ENCODE measurements at places on chromosomes 3 and 15.

DNA sequence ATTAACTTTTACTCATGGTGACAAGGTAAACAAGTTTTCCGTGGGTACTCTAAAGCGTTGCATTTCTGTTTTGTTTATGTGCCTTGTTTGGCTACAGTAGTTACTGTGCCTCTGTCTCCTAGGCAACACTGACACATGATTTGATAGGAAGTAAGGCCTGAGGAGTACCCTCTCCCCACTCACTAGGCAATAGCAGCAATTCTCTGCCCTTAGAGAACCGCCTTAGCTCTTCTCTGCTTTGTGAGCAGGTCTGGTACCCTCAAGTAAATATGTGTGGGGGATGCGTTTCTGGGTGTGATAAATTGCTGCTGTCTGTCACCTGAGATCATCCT, at the start of gene IL5RA:
TSS of gene IL5RA (minus strand) at position 76 of the 332 bp plus-strand sequence. CDS start 5,390 bp downstream, outside the sequence.
- no peak for DNase-seq

DNA sequence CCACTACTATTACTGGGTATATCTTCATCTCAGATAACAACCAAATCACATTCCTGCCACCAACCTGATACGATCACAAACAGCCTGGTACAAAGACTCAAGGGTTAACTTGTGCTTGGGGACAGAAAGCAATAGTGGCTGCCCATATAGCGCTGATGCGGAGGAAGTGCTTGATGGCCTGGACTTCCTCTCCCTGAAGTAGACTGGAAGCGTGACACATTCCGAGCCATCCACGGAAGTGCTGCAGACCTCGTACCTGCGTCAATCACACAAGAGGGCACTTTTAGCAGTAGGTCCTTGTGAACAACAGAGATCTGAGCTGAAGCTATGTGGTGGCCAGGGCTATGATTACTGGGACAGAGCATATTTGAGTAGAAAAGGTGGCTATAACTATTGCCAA, 17.3 kb upstream of the C3orf62 start:
- DNase-seq = no peak

- DNase-seq = no peak
Measured at GRCh38 chr3:120438665-120439370, 12.0 kb downstream of the FSTL1 start.

DNA sequence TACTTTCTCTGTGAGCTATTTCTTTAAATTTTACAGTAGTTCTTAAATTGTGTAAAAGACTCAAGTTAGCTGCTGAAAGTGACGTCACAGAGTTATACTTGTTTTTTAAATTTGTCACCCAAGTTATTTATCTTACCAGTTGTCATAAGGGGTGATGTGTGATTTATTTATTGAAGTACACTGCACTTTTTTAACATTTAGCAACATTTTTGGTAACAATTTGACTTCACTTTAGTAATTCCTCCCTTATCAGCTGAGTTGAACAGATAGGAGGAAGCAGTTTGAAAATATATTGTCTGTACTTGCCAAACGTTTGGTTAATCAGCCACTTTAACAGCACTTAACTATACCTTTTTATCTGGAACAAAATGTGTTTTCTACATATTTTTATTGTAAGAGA, 3.8 kb downstream of the STT3B start:
- DNase-seq = no peak

DNA sequence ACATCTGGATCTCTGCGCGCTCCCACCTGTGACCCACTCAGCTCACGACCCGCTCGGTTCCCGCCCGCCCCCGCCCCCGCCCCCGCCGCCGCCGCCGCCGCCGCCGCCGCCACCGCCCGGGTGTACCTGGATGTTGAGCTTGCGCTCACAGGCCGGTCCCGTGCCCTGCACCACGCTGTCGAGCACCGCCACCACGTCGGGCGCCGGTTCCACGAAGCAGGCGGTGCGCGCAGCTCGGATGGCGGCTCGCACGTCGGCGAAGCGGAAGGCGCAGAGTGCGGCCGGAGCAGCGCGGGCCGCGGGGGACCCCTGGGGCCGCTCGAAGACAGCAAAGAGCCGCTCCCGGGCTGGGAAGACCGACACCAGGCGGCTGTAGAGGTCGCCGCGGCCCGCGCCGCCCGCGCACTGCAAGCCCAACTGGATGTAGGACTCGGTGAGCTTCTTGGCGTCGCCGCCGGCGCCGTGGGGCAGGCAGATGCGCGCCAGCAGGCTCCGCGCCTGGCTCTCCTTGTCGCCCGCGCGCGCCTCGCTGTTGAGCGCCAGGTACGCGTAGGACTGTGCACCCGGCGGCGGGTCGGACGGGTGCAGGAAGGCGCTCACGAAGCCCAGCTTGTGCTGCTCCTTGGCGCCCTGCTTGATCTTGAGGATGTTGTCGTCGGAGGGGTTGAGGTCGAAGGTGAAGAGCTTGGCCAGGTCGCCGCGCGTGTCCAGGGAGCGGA, 1.1 kb downstream of the PLXND1 start:
- no peak for DNase-seq
